ENCODE measurements at places on chromosomes 13 and 19. TPM values are rescaled to one million over a fixed set of nuclear protein-coding genes. Genes with fewer than 3 reads are reported as not detected.

The CDX2 gene
- total RNA-seq, result not detected

DNA sequence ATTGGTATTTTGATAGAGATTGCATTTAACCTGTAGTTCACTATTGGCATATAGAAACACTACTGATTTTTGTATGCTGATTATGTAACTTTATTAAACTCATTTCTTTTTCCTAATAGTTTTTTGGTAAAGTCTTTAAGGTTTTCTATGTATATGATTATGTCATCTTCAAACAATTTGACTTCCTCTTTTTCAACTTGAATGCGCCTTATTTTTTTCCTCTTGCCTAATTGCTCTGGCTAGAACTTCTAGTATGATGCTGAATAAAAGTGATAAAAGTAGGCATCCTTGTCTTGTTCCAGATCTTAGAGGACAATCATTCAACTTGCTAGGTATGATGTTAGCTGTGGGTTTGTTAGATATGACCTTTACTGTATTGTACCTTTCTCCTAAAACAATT is 1034.9 kb downstream of the PCDH9 start:
- no peak for DNase-seq

The EIF3K gene
- total RNA-seq, result 447 TPM

GRCh38 chr13:76286178-76286577 is 600.0 kb downstream of the KCTD12 start:
- DNase-seq, result no peak

All from esophagus muscularis mucosa (tissue), 4 donors.